T-helper 1 cell (primary cell): ENCODE measurements at places on chromosomes 5 and 9.

DNA sequence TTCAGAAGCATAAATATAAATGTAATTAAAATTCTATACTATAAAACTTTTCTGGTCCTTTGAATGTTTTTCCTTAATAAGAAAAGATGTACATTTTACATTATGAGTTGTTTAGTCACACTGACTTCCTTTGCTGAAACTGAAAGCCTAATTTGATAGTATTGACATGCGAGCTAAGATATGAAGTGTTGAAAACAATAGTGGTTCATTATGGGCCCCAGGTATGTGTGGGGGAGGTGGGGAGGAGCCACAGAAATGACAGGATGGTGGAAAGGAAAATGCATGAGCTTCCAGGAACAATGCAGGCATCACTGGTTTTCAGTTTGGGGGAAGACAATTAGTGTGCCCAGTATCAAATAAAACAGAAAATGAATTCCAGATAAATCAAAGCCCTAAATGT is 35.4 kb upstream of the RLN1 start:
- no peak for DNase-seq

- no peak for DNase-seq
Observed at GRCh38 chr5:6264394-6264793, 114.0 kb downstream of the MED10 start.

DNA sequence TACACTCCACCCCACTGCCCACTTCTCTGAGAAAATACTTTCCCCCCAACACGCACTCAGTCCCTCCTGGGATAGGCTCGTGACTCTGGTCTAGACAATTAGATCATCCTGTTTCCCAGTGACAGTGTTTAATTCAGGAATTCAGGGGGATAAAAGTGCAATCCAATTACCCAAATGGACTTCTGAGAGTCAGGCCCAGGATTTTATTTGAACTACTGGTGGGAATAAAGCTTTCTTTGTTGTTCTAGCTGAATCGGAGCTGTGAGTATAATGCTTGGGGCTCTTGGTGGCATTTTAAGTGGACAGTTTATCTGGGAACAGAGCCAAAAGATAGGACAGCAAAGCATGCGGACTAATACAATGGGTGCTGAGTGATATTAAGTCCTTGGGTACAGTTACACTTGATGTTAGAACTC is 683.3 kb downstream of the MAT2B start:
- no peak for DNase-seq

DNA sequence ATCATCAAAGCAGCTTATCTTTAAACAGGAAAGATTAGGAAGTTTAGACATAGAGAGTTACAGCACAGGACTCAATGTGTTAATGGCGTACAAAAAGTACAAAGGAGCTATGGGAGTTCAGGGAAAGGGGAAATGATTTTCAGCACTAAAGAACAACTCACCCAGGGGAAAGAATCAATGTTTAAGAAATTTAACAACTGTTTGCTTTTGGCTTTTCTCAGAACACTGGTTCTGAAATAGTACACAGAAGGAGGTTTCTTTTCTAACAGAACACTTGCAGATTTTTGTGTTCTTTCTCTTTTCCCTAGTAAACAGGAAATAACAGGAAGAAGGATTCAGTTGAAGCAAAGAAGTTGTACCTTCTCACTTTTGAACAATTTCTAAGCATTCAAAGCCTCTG is 71.3 kb upstream of the GHR start:
- DNase-seq: no peak

DNA sequence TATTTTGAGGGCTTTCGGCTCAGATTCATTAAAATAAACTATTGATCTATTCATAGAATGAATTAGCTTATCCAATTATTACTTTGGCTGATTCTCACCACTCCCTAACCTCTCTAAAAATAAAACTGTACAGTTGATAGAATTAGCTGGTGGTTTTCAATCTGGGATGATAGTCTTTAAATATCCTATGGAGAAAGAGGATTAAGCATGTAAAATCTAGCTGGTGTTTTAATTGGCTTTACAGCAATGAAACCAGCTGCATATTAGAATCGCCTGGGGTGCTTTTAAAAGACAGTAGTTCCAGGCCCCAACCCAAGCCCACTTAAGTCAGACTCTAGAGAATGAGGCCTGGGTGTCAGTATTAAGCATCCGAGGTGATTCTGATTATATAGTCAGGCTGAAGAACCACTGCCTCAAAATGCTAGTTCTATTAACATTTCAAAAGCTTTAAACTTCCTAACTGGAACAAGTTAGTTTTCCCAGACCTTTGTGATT is 95.1 kb downstream of the MAP1B start:
- no peak for DNase-seq

DNA sequence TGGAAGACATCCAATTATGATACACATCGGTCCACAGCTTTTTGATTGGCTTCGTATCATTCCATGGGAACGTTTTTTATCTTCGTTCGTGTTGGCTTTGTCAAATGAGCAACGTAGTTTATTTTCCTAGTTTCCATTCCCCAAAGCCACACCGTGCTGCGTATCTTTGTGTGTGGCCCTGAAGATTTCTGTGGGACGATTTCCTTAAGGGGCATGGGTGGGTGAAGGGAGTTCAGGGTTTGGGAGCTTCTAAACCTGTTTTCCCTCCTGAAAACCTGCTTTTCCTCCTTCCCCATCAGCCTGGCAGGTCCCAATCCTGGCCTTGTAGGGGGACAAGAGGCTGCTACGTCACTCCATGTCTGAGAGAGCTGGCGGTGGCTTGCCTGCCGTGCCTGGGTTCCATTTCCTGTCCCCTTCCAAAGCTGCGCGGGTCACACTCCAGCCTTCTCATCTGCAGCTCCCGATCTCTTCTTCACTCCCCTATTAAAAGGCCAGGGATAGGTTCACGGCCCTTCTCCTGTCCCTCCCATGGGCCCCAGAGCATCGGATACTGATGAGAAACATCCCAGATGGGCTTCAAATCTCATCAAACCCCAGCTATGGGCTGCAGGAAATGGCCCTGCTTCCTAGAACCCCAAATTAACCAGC is 23.5 kb upstream of the ASS1 start:
- no peak for DNase-seq

DNA sequence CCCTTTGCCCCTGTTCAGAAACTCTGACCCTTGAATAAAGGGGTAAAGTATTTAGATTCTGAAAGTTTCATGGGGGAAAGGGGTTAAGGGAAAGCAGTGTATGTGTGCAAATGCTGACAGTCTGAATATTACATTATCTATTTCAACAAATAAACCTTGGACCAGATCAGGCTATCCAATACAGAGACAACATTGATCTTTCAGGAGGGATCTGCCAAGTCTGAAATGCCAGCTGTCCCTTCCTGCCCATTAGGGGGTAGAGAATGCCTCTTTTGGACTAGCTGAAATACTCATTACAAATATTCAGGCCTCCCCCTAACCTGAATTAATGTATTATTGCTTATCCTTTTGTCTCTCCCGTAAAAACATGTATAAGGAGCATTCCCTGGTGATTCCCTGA is 219.5 kb downstream of the NR3C1 start:
- DNase-seq: no peak

DNA sequence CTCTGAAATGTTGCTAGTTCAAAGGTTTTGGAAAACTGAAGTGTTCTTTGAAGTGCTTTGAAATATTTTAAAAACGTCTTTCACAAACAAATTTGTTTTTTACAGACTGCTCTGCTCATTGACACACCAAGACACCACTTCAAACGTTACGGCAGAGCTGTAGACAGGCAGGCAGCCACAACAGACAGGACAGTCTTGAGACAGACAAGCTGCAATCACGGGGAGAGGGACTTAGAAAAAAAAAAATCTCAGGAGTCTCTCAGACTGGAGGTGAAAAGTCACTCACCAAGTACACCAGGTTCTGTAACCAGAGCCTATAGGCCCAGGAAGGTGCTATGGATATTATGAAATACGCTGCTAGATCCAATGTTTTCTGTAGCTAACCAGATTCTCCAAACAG is 135.4 kb downstream of the ISL1 start:
- DNase-seq: no peak

GRCh38 chr9:137271696-137272076 is 5.8 kb upstream of the TOR4A start:
- DNase-seq: no peak

DNA sequence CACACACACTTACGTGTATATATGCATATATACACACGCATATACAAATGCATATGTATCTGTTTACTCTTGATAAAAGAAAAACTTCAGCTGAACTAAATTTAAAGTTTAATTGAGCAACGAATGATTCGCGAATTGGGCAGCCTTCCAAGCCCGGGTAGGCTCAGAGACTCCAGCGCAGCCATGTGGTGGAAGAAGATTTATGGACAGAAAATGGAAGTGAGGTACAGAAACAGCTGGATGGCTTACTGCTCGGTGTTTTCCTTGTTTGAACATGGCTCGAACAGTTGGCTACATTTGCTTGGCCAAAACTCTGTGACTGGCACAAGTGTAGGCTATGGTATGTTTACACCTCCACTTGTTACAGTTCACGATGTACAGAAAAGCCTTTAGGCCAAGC is 239.3 kb upstream of the PRDM9 start:
- DNase-seq: no peak

DNA sequence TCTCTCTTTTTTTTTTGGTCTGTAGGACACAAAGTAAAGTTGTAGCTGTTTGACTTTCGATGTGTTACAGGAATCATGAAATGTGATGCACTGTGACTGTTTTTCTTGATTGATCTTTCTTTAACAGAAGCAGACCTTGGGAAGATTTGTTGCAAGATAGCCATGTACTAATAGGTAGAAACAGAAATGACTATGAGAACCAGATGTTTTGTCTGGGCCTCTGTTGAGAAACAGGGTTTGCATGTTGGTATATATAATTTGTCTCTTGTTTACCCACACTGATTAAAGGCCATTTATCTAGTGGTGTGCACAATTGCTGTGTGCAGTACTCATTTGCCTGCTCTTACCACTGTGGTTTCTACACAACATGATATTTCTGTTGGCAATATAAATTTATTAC is 125.1 kb downstream of the HACD4 start:
- DNase-seq: no peak

GRCh38 chr5:76789991-76790581 is 28.7 kb upstream of the F2RL1 start:
- DNase-seq: no peak
